ENCODE measurements at places on chromosomes 11 and 22.
A peak's percentile ranks its signal among the peaks of the same experiment; 100 is the strongest.

GRCh38 chr11:25272214-25272613, 775.4 kb downstream of the LUZP2 start:
- DNase-seq: no peak

GRCh38 chr11:2681408-2682145, 18.2 kb downstream of the KCNQ1OT1 start:
- DNase-seq: no peak

DNA sequence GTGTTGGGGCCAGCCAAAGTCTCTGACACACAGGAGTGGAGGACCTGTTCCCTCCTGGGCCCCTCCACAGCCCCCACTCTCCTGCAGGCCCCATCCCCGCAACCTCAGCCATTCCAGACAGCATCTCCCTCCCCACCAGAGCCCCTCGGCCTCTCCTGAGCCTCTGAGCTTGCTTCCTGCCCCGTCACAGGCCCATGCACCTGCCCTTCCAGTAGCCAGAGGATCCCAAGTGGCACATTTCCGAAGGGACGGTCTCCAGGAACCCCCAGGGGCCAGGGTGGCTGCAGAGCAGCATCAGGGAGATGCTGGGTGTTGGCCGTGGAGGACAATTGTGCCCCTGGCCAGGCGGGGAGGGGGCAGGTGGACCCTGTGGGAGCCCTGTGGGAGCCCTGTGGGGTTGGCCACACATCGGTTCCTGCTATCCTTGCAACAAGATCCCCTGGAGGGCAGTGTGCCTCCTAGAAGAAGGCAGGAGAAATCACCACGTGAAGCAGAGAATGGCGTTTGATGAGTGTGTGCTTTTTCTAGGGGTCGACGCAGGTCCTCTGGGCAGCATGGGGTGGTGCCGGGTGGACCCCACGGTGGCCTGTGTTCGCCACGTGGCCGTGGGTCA, 45.3 kb upstream of the PPARA start:
- no peak for DNase-seq

DNA sequence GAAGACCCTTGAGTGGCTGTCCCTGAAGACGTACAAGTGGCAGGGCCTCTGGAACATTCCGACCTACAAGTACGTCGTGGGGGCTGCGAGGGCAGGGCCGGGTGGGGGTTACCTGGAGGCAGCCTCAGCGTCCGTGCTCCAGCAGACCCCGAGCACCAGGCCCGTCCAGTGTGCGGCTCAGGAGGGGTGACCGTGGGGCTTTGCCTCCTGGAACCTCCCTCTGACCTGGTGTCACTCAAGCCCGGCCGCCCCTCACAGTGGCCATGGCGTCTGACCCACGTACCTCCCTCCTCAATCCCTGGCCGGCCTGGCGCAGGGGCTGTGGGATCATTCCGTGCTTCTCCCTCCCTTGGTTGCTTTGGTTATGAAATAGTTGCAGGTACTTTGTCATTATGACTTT, 18.5 kb downstream of the RNH1 start:
- no peak for DNase-seq

DNA sequence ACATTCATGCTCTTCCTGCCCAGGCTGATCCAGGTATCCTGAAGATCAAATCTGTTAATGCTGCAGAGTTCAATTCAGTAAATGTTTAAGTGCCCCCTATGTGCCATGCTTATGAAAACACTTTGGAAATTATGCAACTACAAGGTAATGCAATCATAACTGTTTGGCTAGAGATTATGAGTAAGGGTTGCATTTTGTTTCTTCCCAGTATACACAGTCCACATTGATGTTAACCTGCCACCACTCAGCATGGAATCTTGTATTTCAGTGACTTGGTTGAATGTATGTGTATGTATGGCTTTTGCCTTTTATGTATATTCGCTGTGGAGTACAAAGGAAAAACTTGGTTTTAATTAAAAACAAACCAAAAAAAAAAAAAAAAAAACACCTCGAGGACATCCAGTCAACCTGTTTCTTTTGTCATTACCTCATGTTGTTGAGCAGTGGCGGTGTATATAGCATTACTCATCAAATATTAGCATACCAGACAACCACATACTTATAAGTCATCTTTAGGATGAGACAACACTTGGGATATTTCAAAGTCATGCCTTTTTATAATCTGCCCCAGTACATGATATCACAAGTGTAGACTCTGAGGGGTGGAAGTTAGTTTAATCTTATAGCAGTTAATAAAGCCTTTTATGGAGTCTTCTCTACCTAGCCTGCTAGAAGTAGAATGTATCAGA, 86.1 kb upstream of the HORMAD2 start:
- DNase-seq: no peak

GRCh38 chr11:79963856-79964645, 523.2 kb upstream of the TENM4 start:
- DNase-seq: no peak

DNA sequence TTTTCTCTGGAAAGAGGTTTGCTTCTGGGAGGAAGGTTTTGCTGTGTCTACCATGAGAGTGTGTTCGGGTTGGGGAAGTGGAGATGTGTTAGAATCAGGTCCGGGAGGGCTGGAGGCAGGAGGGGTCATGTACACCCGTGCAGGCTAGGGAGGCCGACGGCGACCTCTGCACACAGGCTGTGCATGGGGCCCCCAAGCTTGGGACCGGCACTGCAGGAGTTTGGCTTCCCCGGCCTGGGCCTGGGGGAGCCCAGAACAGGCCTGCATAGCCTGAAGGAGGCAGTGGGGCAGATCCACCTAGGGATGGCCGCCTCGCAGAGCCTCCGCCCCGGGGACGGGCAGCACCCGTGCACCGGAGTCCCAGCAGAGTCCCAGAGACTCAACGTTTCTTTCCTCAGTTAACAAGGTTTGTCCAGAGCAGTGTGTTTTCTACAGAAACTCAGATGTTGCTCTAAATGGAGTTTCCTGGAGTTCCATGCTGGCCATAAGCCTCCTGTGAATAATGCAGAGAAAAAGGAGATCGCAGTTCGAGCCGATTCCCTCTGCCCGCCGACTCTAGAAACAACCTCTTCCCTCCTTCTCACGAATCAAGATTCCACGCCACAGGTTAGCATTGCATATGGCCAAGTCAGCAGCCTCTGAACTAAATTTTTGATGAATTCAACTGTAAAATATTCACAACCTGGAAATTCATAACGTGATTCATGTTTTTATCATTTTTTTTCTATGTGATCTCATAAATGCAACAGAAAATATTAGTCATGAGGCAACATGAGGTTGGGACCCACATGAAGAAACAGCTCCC, 427.3 kb downstream of the BRD1 start:
- no peak for DNase-seq

GRCh38 chr11:8867035-8867434, 44.0 kb upstream of the AKIP1 start:
- no peak for DNase-seq

GRCh38 chr11:12845163-12845562, 164.0 kb upstream of the RASSF10 start:
- DNase-seq: no peak

DNA sequence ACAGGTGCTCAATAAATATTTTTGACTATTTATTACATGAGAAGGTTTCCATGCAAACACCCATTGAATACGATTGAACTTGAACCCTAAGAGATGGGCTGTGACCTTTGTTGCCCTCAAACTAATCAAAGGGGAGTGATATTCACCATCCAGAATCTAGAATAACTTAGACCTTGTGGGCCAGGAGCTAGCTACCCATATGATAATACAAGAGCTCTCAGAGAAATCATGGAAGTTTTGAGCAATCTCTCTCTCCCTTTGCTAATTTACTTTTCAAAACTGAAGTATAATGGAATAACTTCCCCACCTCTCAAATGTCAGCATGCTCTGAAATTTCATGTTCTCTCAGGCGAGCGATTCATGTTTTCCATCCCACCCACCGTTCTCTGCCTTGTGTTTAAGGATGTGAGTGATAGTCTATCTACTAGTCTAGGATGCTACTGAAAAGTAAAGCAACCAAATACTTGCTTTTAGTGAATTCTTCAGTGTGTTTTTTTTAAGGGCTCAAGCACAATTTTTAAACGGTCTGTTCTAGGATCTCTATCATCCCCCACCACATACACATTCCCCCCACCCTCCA, 33.3 kb downstream of the BARX2 start:
- no peak for DNase-seq

GRCh38 chr11:113104691-113105251, 143.6 kb downstream of the NCAM1 start:
- DNase-seq: no peak

- no peak for DNase-seq
Measured at GRCh38 chr22:40190501-40190900, 12.8 kb downstream of the TNRC6B start.

DNA sequence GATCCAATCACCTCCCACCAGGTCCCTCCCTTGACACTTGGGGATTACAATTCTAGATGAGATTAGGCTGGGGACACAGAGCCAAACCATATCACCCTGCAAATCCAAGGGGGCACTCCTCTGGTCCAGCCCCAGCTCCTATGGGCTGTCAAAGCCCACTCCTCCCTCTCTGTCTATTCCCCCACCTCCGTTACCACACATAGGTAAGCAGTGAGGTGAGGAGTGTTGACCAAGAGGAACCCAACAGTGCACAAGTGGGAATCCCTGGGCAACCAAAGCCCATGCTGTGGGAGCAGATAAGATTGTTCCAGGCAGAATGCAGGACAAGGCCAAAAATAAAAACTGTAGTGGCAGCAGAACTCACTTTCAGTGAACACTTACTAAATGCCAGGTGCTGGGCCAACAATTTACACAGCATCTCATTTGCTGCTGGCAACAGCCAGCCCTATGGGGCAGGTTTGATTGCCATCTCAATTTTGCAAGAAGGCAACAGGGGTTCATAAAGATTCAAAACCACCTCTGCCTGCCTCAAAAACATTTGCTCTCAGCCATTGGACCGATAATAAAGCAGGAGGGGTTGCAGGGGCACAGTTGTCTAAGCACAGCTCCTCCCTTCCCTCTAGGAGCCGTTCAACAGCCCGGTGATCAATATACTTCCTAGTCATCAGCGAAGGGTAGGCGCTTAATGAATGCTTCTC, 8.9 kb downstream of the SDF2L1 start:
- no peak for DNase-seq

GRCh38 chr22:37229012-37229804, 14.9 kb downstream of the RAC2 start:
- no peak for DNase-seq

DNA sequence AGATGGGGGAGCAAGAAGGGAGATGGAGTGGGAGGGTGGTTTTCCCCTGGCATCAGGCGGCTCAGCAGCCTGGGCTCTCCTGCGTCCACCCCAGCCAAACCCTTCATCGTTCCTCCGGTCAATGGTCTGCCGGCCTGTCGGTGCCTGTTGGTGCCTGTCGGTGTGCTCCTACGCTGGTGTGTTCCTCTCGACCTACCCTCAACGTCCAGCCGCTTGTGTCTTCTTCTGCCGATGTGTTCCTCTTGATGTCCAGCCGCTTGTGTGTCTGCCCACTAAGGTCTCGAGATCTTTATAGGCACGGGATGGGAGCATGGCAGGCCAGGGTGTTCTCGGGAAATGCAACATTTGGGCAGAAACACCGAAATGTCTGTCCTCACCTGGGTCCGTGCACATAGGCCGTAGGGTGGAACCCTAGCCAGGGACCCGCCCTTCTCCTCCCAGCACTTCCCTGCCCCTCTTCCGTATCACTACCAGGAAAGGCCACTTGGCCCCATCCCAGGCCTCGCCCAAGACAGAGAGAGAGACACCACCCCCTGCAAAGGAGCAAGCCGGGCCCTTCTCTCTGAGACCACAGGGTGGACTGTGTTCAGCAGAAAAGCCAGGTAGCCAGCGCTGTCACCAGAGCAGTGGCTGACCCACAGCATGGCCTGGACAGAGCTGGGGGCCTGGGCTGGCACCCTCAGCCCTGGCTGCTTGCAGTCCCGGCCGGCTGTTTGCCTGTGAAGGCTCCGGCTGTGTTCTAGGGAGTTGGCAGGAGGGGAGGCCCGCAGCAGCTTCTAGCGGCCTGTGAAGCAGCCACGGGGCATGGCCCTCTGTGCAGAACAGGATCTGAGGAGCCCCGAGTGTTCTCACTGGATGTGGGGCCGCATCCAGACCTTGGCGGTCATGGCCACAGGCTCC, 61.6 kb upstream of the KCNQ1OT1 start:
- DNase-seq: no peak

GRCh38 chr11:117316197-117316961, at the start of gene BACE1:
Gene BACE1, minus strand, starts transcription at chr11:117316256. Its CDS starts 461 bp downstream, at chr11:117315795.
- DNase-seq: peak; percentile 61

DNA sequence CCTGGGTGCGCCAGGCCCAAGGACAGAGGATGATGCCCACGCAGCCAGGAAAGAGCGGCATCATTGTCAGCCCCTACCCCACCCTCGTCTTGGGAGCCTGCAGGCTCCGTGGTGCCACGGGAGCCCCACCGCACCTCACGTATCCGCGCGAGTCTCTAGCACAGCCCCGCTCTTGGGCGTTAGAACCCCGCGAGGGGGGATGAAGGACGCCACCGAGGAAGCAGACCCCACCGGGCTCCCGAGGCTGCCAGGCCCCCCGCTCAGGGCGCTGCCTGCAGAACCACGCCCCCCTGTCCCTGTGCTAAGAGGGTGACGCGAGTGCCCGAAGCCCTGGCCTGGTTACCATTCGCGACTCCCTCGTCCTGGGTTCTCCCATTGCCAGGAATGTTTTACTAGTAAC, 52.3 kb upstream of the MS4A8 start:
- DNase-seq: no peak

DNA sequence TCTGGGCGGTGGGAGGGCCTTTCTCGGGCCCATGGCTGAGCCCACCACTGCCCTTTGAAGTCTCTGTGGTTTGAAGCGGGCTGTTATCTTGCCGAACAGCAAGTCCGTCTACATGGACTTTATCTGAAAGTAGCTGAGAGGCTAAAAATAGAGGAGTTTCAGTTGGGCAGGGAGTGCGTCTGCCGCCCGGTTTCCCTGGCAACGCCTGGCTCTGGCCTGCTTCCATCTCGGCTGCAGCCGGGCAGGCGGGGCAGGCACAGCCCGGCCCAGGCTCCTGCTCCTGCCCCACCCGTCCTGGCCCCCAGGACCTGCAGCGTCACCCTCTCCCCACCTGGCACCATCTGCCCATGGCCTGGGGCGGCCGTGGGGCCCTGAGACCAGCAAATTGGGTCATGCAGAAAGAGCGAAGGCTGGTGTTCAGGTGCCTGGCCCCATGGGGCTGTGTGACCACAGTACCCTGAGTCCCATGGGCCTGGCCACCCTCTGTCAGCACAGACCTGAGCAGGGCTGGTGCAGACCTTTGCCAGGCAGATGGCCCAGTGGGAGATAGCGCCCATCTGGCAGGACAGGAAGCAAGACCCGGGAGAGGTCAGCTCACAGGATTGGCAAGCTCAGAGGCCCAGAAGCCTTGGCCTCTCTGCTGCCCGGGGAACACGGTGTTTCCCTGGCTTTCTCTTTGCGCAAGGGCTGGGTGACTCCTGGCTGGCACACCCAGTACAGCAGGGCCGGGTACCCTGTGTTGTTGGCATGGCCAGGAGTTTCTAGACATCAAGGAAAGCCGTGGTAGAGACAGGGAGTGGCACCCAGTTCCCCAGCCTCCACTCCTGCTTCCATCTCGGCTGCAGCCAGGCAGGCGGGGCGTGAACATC, 79.1 kb upstream of the KCNQ1OT1 start:
- peak; percentile 86 for DNase-seq

- DNase-seq: no peak
Measured at GRCh38 chr11:59857439-59858434, 8.6 kb downstream of the TCN1 start.
